ENCODE measurements at places on chromosomes 6 and 20.

- no peak for DNase-seq
Measured at GRCh38 chr6:100988391-100988984, 107.4 kb upstream of the ASCC3 start.

DNA sequence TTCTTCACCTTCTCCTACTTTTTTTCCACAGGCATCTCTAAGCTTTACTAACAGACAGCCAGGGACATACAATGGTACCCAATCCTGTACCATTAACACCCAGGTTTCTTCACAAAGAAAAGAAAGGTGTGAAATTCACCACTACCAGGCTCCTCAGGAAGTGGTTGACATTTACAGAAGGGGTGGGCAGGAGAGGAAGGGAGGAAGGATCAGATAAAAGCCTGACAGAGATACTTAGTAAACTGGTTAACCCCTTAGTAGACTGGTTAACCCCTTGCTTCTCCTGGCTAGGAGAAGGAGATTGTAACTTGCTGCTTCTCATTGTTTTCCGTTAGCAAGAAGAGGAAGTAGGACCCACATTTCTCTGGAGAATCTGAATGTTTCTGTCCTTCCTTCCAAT, 7.2 kb downstream of the SAMD3 start:
- no peak for DNase-seq

- no peak for DNase-seq
Measured at GRCh38 chr6:52152711-52153160, 33.4 kb upstream of the IL17A start.

GRCh38 chr6:63790334-63790733, 154.7 kb downstream of the PHF3 start:
- no peak for DNase-seq

Data from NCI-H526 treated with DMSO at 0.1 percent for 48 hours (cell line).